ENCODE measurements at places on chromosomes 13 and 19.

GRCh38 chr13:101425156-101425471 is 8.8 kb upstream of the NALCN start:
- no peak for DNase-seq

DNA sequence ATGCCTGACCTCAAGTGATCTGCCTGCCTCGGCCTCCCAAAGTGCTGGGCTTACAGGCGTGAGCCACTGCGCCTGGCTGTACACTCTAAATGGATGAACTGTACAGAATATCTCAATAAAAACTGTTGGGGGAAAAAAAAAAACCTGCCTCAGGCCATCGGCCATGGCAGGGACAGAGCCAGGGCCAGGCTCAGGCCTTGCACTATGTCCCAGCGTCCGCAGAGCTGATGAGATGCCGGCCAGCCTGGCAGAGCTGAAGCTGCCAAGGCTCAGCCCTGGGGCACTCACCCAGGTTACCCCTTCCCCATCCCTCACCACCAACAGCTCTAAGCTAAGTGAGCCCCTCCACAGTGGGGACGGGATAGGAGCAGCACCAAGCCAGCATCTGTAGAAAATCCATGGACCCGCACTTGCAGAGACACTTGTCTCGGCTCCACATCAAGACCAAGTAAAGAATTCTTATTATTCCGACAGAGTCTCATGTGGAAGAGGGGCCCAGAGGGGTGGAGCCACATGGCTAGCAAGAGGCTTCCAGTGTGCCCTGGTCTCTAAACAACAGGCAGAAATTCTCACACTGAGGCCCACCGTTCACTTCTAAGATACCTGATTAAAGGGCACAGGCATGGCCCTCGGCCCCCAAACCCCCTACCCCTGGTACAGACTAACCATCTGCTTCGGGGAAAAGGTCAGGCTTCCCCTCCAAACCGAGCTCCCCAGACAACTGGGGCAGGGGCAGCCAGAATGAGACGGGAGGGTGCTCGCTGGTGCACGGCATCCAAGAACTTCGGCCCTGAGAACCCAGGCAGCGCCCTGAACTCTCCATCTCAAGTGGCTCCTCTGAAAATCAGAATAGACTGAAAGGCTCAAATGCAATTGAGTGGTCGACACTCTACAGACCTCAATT is 5.8 kb downstream of the PPP6R1 start:
- DNase-seq, result no peak

DNA sequence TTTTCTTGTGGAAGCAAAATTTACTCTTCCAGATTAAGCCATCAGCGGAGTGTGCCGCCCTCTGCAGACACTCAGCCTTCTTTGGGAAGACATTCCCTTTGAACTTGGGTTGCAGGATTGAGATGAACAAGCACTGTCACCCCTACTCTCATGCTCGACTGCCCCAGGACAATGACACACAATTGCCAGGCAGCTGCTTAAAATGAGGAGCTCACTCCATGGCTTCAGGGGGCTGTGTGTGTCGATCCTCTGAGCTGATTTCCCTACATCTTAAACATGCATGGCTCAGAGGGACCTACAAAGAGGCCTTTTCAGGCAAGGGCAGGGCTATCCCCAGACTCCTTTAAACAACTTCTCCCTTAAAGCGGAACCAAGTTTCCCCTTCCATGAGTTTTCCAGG is 107.5 kb upstream of the MBNL2 start:
- DNase-seq, result no peak

DNA sequence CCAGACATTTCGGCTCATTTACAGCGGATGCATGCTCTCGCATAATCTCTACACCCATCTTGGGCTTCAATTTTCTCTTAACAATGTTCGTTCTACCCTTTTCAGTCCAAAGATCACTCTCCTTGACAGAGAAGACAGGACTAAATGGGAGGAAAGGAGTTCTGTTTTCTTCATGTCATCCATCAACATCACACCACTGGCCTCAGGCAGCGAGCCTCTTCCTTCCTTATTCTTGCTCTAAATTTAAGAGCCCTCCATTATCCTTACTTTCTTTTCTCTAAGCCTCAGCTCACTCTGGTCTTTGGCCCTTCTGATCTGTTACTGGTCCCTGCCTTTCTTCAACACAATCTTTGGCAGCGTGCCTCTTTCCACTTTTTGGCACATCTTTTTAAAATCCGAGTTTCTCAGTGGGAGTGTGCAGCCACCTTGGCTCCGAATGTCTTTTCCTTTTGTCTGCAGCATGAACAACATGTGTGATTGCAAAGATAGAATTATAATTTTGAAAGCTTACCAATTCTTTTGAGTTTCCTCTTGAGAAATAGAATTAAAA is 98.7 kb downstream of the FAM216B start:
- no peak for DNase-seq

- no peak for DNase-seq
These were observed 58.4 kb upstream of the UQCRFS1 start for GRCh38 chr19:29271341-29271740.

DNA sequence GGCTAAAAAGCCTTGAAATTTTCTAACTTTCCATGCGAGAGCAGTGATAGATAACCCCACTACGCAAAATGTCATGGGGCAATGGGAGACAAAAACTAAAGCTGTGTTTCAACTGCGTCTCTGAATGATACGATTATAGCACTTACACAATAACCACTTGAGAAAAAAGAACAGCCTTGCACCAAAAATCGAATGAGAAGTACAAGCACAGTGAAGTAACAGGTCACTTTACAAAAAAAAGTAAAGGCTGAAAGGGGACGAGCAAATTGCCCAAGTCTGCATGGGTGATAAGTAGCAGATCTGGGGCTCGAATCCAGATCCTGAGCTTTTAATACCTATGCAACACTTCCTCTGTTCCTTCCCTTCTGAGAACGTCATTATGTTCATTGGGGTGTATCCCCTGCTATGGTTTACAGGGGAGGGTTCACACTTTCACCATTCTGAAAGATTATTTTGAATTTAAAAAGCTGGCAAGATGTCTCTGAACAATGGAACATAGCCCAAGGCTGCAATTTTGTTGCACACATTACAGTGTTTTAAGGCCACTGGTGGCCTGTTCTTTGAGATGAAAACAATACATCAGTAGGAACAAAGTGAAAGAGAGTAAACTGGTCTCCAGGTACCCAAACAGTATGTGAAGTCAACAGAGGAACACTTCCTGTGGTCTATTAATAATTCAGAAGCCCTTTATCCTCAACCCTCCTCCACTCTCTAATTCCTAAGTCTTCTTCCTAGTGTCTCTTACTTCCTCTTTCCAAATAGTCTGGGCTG is 3.2 kb downstream of the CPB2 start:
- peak; percentile 82 for DNase-seq

Measured in spinal cord (tissue), 10 donors.